ENCODE measurements at places on chromosomes 4 and X.

DNA sequence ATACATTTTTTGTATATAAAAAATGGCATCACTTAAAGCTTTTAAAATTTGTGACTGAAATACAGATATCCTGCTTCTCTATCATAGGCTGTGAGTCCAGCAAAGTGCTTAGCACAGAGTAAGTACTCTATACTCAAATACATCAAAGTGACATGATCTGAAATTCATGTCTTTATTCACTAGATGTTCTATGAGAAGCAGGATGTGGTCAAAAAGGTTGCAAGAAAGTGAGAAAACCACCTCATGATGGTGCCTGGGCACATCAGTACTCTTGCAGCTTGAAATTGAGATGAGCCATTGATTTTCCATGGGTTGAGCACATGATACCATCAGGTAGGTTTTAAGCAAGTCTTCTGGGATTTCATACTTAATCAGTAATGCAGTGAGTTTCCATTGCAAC lies 20.4 kb upstream of the SFRP2 start:
- DNase-seq: no peak

GRCh38 chr4:24769571-24769970 lies 25.8 kb upstream of the SOD3 start:
- DNase-seq: no peak

- no peak for DNase-seq
Observed at GRCh38 chr4:59979061-59979460, 1221.1 kb upstream of the ADGRL3 start.

DNA sequence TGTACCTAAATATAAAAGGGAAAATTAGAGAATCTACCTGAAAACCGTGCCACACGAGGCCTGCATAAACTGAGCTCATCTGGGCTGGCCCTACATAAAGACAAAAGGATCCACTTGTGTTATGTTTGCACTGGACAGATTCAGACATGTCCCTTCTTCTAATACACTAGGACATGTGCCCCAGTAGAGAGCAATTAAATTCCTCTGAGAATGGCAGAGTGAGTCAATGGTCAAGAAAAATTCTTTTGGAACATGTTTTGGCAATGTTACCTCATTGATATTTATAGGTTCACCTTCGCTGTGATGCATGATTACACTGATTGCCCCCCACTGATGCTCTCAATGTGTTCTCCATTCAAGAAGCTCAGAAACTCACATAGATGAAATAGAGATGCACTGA lies 95.2 kb downstream of the MANBA start:
- DNase-seq: no peak

- DNase-seq: no peak
Observed at GRCh38 chr4:164768516-164768915, 14.6 kb downstream of the SMIM31 start.

DNA sequence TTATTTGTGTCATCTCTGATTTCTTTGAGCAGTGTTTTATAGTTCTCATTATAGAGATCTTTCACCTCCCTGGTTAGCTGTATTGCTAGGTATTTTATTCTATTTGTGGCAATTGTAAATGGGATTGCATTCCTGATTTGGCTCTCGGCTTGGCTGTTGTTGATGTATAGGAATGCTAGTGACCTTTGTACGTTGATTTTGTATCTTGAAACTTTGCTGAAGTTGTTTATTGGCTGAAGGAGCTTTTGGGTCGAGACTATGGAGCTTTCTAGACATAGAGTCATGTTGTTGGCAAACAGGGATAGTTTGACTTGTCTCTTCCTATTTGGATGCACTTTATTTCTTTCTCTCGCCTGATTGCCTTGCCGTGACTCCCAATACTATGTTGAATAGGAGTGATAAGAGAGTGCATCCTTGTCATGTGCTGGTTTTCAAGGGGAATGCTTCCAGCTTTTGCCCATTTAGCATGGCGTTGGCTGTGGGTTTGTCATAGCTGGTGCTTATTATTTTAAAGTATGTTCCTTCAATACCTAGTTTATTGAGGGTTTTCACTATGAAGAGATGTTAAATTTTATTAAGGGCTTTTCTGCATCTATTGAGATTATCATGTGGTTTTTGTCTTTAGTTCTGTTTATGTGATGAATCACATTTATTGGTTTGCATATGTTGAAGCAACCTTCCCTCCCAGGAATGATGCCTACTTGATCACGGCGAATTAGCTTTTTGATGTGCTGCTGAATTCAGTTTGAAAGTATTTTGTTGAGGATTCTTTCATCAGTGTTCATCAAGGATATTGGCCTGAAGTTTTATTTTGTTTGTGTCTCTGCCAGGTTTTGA lies 72.7 kb upstream of the BOD1L1 start:
- no peak for DNase-seq

DNA sequence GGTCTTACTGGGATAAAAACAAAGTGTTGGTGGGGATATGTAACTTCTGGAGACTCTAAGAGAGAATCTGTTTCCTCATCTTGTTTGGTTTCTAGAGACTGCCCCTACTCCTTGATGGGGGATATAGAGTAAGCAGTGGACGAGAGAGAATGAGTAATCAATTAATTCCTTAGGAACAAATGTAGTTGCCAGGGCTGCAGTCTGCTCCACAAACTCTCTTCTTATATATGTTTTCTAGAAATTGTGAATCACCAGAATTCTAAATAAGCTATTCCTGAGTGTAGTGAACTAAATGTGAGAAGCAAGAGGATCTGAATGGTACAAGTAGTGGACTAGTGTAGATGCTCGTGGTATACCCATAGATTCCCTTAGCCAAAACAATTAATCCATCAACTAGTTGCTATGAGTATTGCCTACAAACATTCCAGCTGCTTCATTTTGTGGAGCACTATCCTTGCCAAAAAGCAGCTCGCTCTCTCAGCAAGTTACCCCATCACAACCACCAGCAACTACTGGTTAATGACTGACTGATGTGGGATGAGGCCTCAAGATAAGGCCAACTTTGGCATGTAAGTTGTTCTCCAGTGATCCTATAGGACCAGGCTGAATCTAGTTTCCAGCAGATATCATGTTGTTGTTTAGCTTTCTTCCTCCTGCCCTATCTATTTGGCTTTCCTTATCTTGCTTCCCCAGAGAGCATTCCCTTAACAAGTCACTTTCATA lies 273.0 kb downstream of the SLC7A11 start:
- DNase-seq: no peak

- DNase-seq: no peak
Observed at GRCh38 chrX:153779891-153780677, 757 bp upstream of the SRPK3 start.

GRCh38 chr4:37440501-37440900 lies 196.0 kb downstream of the NWD2 start:
- no peak for DNase-seq

GRCh38 chr4:147984065-147984777 lies 252.3 kb downstream of the ARHGAP10 start:
- DNase-seq: peak; percentile 12

GRCh38 chrX:134625315-134625718 lies 33.0 kb downstream of the PLAC1 start:
- no peak for DNase-seq

DNA sequence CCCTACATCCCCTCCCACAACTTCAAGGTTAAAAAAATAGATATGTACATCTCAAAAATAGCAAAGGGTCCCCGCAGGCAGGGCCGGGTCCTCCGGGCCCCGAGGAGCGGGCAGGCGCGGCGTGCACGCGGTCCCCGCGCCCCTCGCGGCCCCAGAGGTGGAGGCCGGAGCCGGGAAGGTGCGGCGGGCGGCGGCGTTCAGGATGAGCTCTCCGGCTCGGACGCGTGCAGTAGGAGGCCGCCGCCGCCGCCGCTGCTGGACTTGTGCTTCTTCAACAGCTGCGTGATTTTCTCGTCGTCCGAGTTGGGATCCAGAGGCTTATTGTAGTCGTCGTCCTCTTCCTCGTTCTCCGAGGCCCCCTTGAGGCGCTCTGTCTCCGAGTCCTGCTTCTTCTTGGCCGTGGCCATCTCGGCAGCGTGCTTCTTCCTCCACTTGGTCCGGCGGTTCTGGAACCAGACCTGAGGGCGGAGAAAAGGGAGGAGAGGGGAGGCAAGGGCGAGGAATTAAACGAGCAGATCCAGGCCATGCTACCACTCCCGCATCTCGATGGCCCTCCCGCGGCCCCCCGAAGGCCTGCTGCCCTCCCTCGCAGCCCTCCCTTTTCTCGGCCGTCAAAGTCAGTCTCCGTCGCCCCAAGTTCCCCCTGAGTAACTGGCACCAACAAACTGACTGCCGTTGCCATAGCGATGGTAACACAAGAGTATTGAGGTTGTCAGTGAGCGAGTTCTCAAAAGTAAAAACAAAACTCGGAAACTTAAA lies 5.8 kb downstream of the NKX6-1 start:
- no peak for DNase-seq

- DNase-seq: no peak
Observed at GRCh38 chr4:7327341-7327885, 107.3 kb downstream of the PSAPL1 start.

DNA sequence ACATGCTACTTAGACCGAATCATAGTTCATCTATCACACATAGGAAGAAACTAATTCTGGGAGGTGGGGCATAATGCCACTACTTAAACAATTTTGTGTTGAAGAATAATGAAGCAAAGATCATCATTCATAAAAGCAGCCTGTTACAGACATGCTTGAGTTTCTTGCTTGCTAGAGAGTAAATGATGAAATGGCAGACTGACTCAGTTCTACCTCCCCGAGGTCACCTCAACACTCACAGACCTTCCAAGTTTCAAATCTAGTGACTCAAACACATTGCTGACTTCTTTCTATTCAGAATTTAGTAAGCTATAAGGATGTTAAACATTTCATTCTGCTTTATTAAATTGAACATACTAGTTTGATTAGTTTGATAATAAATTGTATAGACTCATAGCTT lies 636.5 kb upstream of the FRG1 start:
- no peak for DNase-seq

DNA sequence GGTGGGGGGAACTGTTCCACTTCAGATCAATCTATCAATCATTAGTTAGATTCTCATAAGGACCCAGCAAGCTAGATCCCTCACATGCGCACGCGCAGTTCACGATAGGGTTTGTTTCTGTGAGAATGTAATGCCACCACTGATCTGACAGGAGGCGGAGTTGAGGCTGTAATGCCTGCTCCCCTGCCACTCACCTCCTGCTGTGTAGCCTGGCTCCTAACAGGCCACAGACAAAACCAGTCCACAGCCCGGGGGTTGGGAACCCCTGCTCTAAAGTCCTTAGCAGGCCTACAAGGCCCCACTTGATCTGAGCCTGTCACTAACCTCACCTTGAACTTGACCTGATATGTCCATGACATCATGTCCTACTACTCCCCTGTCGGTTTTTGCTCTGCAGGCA lies 30.3 kb downstream of the ARL9 start:
- no peak for DNase-seq

DNA sequence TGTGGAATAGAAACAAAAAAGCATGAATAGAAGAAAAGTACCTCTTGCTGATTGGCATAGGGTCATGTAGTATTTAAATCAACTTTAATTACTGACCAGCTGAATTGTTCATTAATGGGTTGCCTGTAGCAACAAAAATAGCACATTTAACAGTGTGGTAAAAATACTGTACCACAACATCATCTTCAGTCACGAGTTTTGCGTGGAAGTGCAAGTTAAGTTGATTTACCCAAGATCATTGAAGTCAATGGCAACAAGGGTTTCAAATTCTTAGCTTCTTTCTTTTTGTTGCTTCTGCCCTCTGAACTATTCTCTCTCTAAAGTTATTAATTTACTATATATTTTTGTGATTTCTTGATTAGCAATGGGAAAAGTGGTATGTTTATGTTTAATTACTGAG lies 526.6 kb downstream of the C4orf33 start:
- DNase-seq: no peak

- DNase-seq: no peak
Observed at GRCh38 chr4:169756971-169757574, 671 bp downstream of the HPF1 start.

GRCh38 chr4:38024206-38024509 lies 64.0 kb downstream of the PTTG2 start:
- no peak for DNase-seq

DNA sequence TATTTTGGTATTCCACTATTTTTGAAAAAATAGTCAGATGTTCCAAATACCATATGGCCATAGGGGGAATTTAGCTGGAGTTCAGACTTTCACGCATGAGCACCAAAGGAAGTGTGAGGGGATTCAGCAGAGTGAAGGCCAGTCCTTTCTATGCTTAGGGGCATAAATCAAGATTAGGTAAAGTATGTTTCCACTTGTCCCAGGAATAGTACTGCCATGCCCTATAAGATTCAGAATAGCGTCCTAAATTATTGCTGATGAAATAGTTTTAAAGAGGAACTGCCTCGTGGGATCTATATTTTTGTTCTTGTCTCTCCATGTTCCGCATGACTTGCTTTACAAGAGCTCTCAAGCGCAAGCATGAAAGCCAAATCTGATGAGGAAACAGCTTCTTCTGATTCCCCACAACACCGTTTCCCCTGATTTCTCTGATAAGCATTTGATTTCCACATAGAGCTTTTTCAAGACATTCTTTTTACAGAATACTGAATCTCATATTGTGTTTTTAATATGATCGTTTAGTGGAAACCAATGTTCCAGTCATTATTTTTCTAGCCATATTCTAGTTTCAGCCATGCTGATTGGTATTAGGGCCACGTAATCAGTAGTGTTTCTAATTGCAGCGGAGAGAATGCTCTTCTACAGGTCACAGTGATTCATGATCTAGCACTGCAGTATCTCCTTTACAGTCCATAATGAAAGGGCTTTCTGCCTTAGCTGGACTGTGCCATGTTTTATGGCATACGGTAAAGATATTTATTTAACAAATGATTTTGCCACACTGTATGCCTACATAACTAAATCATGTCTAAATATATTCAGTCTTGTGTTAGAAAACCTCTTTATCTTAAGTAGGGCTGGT lies 492.3 kb downstream of the CENPC start:
- no peak for DNase-seq

- peak; percentile 46 for DNase-seq
Observed at GRCh38 chrX:104195489-104196084, 29.3 kb downstream of the FAM199X start.
